ENCODE measurements at places on chromosomes 6 and 20.

DNA sequence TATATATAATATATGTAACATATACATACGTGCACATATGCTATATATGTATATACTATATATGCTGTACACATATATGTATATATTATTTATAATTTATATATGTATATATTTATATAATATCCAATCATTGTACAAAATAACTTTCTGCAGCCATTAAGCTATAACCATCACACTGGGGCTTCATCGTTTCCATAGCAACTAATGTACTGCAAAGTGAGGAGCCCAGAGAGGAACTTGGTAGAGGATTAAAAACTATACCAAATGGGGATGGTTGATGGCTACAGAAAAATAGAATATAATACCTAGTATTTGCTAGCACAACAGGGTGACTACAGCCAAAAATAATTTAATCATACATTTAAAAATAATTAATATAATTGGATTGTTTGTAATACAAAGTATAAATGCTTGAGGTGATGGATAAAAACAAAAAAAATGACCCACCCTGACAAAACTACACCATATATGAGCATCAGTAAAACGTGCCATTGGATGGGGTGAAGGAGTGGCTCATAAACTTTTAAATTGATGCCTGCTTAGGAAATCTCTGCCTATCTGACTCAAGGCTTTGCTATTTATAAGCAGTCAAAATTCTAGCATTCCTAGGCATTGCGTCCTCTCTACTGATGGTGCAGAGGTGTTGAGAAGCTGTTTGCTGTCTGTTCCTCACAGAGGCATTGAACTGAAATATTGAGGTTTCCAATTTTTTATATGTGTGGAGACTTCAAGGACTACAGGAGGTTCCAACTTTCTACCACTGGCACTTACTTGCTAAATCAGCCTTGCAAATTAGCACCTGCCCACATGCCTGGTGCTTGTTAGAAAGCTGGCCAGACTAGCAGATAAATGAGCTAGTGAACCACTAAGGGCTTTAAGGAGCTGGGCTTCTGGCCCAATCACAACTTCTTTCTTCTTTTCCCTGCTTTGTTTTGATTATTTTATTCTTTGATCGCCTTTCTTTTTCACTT, 190.1 kb downstream of the SCP2D1 start:
- DNase-seq = no peak
- no peaks in the 10 kb centered on the region for H3K27me3 ChIP-seq
- no peak overlapping the region for H3K4me3 ChIP-seq
- H3K27ac ChIP-seq = no peak overlapping the region
- no peaks in the 10 kb centered on the region for H3K36me3 ChIP-seq

DNA sequence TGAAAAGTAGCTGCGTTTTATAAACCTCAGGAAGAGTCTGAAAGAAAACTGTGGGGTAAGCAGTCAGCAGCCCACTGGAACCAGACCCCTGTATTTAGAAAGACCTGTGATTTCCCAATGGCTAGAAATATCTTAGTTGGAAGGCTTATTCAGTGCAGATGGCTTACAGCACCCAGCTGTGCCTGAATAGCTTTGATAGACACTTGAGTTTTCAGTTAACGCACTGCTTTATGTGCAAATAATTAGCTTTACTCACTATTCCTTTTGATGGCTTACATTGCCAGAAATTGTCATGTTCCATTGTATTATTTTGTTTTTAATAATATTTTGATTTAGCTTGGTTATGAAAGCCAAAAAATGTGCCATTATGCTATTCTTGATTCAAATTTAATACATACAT, 465.3 kb upstream of the SYNCRIP start:
- no peaks in the 10 kb centered on the region for H3K4me1 ChIP-seq
- no peak for DNase-seq

GRCh38 chr6:111254004-111254778, 166.9 kb downstream of the SLC16A10 start:
- peaks cover 5% of the 10 kb centered on the region for H3K4me1 ChIP-seq
- no peaks in the 10 kb centered on the region for H3K36me3 ChIP-seq
- DNase-seq = no peak

- H3K4me3 ChIP-seq = no peak overlapping the region
- no peaks in the 10 kb centered on the region for H3K27me3 ChIP-seq
- no peak overlapping the region for H3K27ac ChIP-seq
- H3K4me1 ChIP-seq = no peaks in the 10 kb centered on the region
Observed at GRCh38 chr6:149185799-149186357, 131.6 kb upstream of the TAB2 start.

DNA sequence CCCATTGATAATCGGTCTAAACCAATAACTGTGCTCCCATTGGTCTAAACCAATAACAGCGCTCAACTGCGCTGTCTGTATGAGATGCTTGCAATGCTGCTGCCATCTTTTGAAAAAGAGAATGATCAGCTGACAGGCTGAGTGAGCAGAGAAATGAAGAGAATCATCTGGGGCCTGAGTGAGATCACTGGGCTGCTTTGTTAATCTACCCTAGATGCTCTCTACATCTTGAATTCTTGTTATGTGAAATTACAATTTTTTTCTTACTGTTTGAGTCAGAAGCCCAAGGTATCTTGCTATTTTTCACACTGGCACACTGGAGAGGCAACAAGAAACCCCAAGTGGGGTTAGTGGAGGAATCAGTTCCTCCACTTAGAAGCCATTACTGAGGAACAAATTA, 91.5 kb upstream of the GCM1 start:
- H3K36me3 ChIP-seq = no peaks in the 10 kb centered on the region
- no peaks in the 10 kb centered on the region for H3K4me1 ChIP-seq
- no peak overlapping the region for H3K27ac ChIP-seq
- H3K4me3 ChIP-seq = no peak overlapping the region

DNA sequence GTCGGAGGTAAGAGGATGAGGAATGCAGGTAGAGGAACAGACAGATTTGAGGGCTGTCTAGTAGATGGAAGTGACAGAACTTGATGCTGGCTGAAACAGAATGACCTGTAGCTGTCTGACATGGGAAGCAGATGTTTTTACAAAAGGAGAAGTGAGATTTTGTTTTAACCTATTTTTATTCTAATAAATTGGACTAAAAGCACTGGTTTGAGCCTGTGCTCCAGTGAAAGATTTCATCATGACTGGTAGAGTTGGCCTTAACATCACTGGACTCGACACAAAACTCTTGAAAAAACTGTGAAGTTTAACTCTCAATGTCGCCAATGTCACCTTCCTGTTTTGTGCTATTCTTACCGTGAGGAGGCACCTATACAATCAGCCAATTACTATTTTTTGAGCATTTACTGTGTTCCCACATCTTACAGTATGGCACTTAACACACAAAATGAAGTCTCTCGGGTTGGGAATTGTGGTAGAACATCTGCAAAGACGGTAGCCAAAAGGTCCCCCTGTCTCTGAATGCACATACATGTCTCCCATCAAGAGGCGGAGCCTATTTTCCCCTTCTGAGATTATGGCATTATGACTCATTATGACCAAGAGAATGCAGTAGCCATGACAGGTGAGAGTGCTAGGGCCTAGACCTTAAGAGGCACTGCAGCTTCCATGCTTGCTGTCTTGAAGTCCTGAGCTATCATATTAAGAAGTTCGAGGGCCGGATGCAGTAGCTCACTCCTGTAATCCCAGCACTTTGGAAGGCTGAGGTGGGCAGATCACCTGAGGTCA, 93.2 kb downstream of the FOXF2 start:
- DNase-seq = no peak
- H3K4me1 ChIP-seq = no peaks in the 10 kb centered on the region
- H3K27me3 ChIP-seq = peaks cover 7% of the 10 kb centered on the region
- H3K4me3 ChIP-seq = no peak overlapping the region

DNA sequence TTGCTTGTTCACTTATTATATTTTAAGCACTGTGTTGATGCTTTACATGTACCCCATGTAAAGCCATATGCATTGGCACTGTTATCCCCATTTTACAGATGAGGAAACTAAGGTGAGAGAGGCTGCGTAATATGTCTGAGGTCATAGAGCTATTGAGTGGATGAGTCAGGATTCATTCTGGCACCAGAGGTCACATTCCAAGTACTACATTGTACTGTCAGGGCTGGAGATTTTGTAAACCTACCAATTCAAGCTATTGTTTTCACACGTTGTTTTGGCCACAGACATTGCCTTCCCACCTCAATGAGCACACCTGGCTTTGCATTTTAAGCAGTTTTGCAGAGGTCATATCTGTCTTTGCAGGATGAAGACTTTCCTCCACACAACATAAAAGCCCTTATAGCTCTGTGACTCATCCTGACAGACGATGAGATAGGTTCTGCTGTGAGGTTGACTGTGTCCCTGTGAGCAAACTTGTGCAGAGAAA, 33.2 kb downstream of the ANKS1A start:
- H3K4me1 ChIP-seq = no peaks in the 10 kb centered on the region
- DNase-seq = no peak
- no peak overlapping the region for H3K4me3 ChIP-seq
- no peak overlapping the region for H3K27ac ChIP-seq

DNA sequence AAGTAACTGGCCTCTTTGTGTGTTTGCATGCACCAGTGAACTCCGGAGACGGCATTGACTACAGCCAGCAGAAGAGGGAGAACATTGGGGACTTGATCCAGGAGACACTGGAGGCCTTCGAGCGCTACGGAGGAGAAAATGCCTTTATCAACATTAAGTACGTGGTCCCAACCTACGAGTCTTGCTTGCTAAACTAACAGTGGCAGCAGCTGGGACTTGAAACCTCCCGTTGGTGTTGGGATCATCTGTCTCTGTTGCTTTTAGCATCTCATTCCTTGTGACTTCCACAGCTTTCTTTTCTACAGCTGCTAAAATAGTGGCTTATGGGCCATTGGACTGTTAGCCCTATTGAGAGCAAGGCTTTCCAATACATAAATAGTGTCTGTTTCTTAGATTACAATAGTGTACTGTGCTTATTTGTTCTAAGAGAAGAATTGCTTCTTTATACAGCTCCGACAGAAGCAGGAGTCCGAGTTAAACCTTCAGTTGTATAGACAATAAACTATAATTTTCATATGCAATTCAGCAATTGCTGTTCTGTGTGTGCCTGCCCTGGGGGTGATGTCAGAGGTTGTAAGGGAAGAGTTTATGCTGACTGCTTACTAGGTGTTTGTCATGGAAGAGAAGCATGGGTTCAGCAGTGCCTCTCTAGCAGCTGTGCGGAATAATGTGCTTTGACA, 99.6 kb upstream of the QKI start:
- DNase-seq = no peak
- H3K27me3 ChIP-seq = no peaks in the 10 kb centered on the region
- no peaks in the 10 kb centered on the region for H3K36me3 ChIP-seq
- no peak overlapping the region for H3K4me3 ChIP-seq

DNA sequence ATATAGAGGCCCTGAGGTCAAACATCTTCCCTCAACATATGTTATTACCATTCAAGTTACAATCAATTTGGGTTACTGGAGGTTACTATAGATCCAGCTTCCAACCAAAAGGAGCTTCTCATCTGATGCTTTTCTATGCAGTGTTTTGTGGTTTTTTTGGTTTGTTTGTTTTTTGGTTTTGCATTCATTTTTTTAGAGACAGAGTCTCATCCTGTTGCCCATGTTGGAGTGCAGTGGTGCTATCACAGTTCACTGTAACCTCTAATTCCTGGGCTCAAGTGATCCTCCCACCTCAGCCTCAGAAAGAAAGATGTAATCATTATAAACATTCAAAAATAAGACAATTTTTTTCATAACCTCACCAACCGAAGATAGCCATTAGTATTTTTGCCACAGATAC, 124.4 kb upstream of the JARID2 start:
- H3K4me1 ChIP-seq = no peaks in the 10 kb centered on the region
- no peak overlapping the region for H3K27ac ChIP-seq
- H3K4me3 ChIP-seq = no peak overlapping the region
- no peaks in the 10 kb centered on the region for H3K36me3 ChIP-seq
- no peak for DNase-seq

DNA sequence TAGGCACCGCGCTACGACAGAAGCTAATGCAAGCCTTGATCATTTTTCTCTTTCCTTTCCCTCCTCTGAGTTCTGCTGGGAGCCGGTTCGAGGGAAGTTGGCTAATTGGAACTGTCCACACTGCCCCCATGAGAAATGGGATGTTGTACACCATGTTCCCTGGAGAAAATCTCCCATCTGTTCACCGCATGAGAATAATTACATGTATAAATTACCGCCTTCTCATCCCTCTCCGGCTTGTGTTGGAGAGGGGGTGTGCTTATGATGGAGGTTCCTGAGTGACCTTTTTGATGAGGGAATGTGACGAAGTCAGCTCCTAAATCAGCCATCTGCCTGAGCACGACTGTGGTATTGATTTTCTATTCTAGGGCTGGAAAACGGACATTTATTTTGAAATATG, 320.2 kb upstream of the SULF2 start:
- no peak overlapping the region for H3K4me3 ChIP-seq
- H3K27ac ChIP-seq = no peak overlapping the region
- H3K36me3 ChIP-seq = no peaks in the 10 kb centered on the region
- no peak for DNase-seq

DNA sequence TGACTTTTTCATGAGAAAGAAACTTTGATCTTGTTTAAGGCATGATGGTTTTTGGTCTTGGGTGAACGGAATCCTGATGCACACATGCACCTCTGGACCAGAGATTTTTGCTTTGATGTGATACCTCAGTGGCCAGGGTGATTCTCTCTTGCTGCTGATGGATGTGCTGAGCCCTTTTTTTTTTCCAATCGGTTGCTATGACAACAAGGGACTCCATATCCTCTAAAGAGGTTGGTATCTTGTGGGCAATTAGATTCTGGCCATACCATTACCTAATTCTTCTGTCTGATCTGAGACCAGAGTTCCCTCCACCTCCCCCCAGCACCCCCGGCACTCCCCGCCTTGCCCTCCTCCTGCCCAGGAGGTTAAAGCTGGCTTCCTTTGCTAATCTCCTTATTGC, 24.9 kb downstream of the PDYN start:
- no peaks in the 10 kb centered on the region for H3K4me1 ChIP-seq
- H3K36me3 ChIP-seq = no peaks in the 10 kb centered on the region
- H3K27me3 ChIP-seq = no peaks in the 10 kb centered on the region
- no peak for DNase-seq
- H3K4me3 ChIP-seq = no peak overlapping the region

DNA sequence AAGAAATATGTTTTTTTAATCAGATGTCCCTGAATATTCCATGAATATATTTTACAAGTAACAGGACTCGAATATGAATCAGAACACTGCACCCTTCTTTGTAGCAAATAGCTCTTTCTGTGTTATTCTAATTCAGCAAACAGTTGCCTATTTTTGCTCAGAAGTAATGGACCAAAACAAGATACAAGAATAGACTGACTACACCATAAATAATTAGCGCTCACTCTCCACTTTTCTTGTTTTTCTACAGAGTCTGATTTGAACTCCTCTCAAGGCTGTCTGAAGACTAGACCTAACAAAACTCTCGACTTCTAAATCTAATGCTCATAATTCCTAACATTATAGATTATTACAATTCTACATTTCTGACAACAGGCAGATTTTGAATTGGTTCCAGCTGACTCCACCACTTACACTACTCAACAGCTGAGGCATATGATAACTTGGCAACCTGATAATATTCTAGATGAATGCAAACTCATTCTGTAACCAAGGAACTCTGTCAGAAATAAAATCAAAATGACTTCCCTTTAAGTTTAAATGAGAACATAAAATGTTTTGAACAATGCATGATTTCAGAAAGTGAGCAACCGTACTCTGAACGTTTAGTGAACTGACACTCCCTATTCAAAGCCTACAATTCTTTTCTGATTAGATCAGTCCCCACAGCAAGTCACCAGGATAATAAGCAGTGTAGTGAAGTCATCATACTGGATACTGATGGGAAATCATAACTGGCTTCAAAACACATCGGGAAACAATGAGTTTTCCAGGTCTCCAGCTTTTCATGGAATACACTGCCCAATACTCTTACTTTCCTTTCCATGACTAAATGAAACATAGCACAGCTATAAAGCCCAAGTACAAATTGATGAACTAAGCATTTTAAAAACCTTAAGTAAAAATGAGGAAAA, 114.2 kb upstream of the BEND6 start:
- no peaks in the 10 kb centered on the region for H3K36me3 ChIP-seq
- H3K4me1 ChIP-seq = peaks cover 39% of the 10 kb centered on the region
- no peak overlapping the region for H3K27ac ChIP-seq
- DNase-seq = no peak
- H3K27me3 ChIP-seq = peaks cover 50% of the 10 kb centered on the region
